ENCODE measurements at places on chromosomes 4 and X. TPM values are rescaled to one million over a fixed set of nuclear protein-coding genes. Genes with fewer than 3 reads are reported as not detected.

CYTL1 gene
- total RNA-seq, result not detected

TRPC5OS gene
- not detected for total RNA-seq

PSAPL1 gene
- total RNA-seq, result not detected

GRCh38 chrX:39551762-39552161, 546.0 kb downstream of the BCOR start:
- no peak for DNase-seq
- no peaks in the 10 kb centered on the region for H3K27me3 ChIP-seq
- peaks cover 2% of the 10 kb centered on the region for H3K4me1 ChIP-seq
- H3K36me3 ChIP-seq, result no peaks in the 10 kb centered on the region
- H3K27ac ChIP-seq, result no peak overlapping the region
- no peak overlapping the region for H3K4me3 ChIP-seq

GRCh38 chr4:169400832-169401231, 130.1 kb upstream of the SH3RF1 start:
- H3K27me3 ChIP-seq, result no peaks in the 10 kb centered on the region
- no peak for DNase-seq
- peaks cover 6% of the 10 kb centered on the region for H3K4me1 ChIP-seq

GRCh38 chrX:47620303-47620685, 637 bp upstream of the SYN1 start:
- no peak overlapping the region for H3K27ac ChIP-seq
- no peaks in the 10 kb centered on the region for H3K36me3 ChIP-seq
- H3K4me1 ChIP-seq, result peaks cover 22% of the 10 kb centered on the region
- peak overlapping the region; percentile 48 for H3K4me3 ChIP-seq
- H3K27me3 ChIP-seq, result peaks cover 35% of the 10 kb centered on the region

DNA sequence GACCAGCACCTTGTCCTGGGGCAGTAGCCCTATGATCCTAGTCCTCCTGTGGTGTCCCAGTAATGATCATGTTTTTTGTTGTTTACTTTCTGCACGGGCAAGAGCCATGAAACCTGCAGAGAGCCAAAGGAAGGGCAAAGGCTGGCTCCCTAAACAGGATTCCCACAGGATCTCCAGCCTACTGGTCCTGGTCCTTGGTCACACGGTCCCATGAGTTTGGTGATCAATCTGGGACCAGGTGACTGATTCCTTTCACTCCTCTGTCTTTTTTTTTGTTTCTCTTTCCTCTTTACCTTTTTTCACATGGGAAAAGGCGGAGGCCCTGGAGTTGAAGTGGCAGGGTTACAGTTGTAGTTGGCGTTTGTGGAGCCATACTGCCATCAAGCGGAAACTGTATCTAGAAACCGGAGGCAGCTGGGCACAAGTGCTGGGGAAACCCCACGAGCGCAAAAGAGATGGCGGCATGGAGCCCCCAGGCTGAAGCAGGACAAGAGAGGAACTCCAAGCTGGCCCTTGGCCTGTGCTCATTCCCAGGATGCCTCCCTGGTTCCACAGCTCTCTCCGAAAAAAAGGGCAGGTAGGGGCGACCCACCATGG, 34.6 kb downstream of the NBDY start:
- DNase-seq, result peak; percentile 21
- H3K27ac ChIP-seq, result peak overlapping the region; percentile 96
- H3K4me1 ChIP-seq, result peaks cover 62% of the 10 kb centered on the region
- H3K4me3 ChIP-seq, result peak overlapping the region; percentile 75

- H3K4me3 ChIP-seq, result peak within 1 kb of the TSS; percentile 38
- H3K4me1 ChIP-seq, result peaks cover 35% of the 10 kb centered on the region
- peak; percentile 19 for DNase-seq
- peaks cover 76% of the 10 kb centered on the region for H3K27me3 ChIP-seq
- H3K27ac ChIP-seq, result no peak within 1 kb of the TSS
- peaks cover 41% of the 10 kb centered on the region for H3K36me3 ChIP-seq
Measured at GRCh38 chr4:80196922-80197573, at the start of gene PRDM8. TSS of gene PRDM8 (plus strand) at chr4:80197503. CDS start at chr4:80200081, 2,578 bp downstream.

DNA sequence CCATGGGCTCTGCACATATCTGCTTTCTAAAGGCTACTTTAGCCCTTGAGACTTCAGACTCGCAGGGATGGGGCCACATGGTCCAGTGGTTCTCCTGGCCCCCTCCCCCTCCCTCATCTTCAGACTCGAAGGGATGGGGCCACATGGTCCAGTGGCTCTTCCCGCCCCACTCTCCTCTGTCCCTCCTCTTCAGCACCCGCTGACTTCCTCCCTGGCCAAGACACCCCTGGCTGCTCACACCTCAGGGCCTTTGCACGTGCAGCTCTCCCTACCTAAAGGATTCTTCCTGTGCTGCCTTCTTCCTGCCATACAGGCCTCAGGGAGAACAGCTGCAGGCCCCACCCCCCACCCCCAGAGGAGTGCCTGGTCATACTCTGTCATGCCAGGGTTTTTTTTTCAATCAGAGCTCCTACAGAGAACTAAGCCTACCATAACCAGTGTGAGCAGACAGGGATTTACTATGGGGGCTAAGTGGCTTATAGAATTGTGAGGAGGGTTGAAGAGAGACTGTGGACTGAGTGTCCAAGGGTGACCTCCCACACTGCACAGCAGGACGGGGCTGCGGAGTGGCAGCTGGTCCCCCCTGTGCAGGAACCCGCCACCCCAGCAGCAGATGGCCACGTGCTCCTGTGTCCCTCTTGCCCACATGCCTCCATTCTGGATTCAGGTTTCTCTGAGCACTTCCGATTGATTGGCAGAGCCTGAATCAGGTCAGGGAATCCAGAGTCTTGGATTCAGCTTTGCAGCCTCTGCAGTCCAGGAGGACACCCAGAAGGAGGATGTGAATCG, 6.1 kb upstream of the SPON2 start:
- no peak overlapping the region for H3K27ac ChIP-seq
- peaks cover 28% of the 10 kb centered on the region for H3K4me1 ChIP-seq
- peaks cover 11% of the 10 kb centered on the region for H3K27me3 ChIP-seq
- no peak overlapping the region for H3K4me3 ChIP-seq
- H3K36me3 ChIP-seq, result peaks cover 39% of the 10 kb centered on the region

DNA sequence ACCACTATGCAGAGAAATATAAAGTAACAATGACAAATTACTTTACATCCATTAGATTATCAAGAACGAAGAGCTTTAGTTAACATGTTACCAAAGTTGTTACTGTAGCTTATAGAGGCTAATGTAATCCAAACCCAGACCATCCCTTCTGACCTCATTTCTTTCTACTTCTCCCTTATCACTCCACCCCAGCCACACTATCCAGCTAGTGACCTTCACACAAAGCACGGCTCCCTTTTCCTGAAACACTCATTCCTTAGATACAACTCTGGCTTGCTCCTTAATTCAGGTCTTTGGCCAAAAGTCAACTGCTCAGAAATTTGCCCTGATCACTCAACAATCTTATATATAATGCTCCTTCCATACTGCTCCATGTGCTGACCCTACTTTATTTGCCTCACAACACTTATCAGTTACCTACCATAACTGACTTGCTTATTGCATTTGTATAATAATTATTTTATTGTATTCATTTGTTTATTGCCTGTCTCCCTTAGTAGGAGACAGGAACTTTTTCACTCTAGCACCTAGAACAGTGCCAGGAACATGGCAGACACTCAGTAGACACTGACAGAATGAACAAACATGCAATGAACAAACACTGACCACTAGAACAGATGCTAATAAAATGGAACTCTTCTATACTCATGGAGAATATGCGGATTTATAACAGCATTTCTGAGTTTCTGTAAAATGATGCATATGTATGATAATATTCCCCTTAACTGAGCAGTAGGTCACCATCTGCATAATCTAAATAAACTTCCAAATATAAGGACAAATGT, 67.6 kb downstream of the EIF4E start:
- no peak overlapping the region for H3K4me3 ChIP-seq
- no peaks in the 10 kb centered on the region for H3K27me3 ChIP-seq
- H3K27ac ChIP-seq, result no peak overlapping the region
- no peaks in the 10 kb centered on the region for H3K36me3 ChIP-seq
- no peak for DNase-seq

GRCh38 chr4:109733728-109734127, 3.9 kb upstream of the PLA2G12A start:
- no peaks in the 10 kb centered on the region for H3K36me3 ChIP-seq
- H3K27me3 ChIP-seq, result peaks cover 4% of the 10 kb centered on the region
- peaks cover 12% of the 10 kb centered on the region for H3K4me1 ChIP-seq
- no peak overlapping the region for H3K4me3 ChIP-seq
